ENCODE measurements at places on chromosomes 5 and 9.

GRCh38 chr5:147375151-147375550 is 134.7 kb downstream of the DPYSL3 start:
- no peak for DNase-seq

DNA sequence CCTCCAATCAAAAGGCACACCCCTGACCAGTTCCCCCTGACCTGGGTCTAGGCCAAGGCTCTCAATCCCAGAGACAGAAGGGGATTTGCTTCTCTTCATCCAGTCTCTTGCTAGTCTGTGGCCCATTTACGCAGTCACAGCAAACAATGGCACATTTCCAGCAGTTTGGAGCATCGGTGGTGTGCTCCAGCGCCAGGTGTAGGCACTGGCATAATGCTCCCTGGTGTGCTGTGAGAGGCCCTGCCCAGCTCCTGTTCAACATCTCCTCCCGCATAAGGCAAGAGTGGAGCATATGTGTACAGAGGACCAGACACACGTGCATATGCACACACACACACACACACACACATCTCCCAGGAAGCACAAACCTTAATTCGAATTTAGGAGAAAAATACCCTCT is 79.5 kb upstream of the ERCC6L2 start:
- no peak for DNase-seq

DNA sequence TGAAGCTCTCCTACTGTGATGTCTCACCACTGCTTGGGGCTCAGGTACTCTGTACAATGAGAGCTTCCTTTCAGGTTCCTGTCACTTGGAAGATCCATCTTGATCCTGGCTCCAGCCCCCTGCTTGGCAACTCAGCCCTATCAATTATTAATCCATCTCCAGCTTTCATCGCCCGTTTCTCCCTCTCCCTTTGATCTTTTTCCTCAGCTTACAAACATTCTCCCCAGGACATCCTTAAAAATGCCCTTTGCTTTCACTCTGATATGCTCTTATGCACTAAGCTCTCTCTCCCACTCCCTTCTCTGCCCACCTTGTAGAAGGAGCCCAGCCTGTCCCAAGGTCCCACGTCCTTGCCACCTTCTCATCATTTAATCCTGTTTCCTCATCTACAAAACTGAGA is 109.0 kb downstream of the FRMD3 start:
- DNase-seq = no peak

- DNase-seq = no peak
Observed at GRCh38 chr9:69371001-69371400, 46.0 kb downstream of the ENTREP1 start.

- no peak for DNase-seq
Observed at GRCh38 chr5:34499001-34499734, 157.0 kb upstream of the RAI14 start.

GRCh38 chr9:21591221-21592062 is 109.3 kb upstream of the IFNE start:
- no peak for DNase-seq

- DNase-seq = no peak
Observed at GRCh38 chr5:53431665-53432064, 48.8 kb upstream of the FST start.

DNA sequence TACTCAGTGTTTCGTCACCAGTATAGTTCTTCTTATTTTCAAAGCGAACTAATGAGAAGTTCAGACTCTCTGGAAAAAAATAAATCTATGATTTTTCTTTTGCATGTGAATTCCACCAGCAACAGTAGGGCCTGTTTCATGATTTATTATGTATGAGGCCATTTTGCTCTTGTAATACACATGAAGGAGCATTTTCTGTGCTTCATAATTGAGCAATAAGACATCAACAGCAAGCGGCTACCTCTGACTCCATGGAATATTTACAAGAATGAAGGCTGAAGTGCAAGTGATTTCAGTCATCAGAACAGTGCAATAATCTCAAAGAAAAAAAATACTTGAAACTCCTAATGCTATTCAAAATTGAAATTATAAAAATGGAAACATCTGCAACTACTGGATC is 282.9 kb upstream of the EDIL3 start:
- DNase-seq = no peak
